ENCODE measurements at places on chromosomes 3 and 15. TPM values are rescaled to one million over a fixed set of nuclear protein-coding genes. Genes with fewer than 3 reads are reported as not detected.

Gene TUSC7
- total RNA-seq = not detected

Gene DUOXA2
- 24.6 TPM for total RNA-seq

DNA sequence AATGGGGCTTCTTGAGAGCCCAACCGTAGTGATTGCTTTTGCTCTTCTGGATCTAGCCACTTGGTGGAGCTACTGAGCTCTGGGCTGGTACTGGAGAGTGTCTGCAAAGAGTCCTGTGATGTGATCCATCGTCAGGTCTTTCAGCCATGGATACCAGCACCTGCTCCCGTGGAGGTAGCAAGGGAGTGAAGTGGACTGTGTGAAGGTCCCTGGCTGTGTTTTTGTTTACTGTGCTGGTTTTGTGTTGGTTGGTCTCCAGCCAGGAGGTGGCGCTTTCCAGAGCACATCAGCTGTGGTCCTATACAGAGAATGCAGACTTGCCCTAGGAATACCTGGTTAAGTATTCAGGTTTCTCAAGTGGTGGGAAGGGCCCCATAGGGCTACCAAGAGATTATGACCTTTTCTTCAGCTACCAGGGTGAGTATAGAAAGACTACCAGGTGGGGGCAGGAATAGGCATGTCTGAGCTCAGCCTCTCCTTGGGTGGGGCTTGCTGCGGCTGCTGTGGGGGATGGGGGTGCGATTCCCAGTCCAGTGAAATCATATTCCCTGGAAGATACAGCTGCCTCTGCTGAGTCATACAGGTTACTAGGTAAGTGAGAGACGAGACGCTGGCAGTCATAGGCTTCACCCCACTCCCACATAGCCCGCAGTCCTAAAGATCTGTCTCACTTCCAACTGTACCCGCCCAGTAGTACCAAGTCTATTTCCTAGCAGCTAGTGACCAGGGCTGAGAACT is 733.7 kb downstream of the ZNF385D start:
- no peak for DNase-seq

DNA sequence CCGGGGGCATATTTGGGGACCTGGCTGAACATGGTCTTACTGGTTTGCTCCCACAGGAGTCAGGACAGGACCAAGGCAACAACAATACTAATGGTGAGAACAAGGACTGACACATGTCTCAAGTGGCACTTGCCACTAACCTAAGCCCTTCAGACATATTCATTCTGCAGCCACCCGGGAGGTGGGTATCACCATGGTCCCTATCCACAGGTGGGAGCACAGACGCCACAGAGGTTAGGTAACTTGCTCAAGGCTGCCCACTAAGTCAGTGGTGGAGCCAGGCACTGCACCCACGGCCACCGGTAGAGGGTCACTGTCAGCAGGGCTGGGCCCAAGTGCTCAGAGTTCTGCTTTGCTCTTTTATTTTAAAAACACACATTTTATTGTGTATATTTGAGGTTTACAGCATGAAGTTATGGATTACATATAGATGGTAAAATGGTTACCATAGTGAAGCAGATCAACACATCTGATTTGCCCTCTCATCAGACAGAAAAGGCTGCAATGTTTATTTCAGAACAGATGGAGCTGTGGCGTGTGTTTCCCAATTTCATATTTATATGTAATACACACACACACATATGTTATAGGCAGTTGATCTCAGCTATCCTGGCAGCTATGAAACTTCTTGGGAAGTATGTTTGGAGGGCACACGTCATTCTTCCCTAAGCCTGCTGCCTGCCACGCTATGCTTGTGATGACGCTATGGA is 30.0 kb upstream of the SLC41A3 start:
- no peak for DNase-seq
